ENCODE measurements at places on chromosomes 7 and 10.

- no peak for DNase-seq
Observed at GRCh38 chr7:135950972-135951371, 26.2 kb downstream of the MTPN start.

GRCh38 chr7:70091362-70091761 is 493.1 kb downstream of the AUTS2 start:
- DNase-seq: peak; percentile 69

DNA sequence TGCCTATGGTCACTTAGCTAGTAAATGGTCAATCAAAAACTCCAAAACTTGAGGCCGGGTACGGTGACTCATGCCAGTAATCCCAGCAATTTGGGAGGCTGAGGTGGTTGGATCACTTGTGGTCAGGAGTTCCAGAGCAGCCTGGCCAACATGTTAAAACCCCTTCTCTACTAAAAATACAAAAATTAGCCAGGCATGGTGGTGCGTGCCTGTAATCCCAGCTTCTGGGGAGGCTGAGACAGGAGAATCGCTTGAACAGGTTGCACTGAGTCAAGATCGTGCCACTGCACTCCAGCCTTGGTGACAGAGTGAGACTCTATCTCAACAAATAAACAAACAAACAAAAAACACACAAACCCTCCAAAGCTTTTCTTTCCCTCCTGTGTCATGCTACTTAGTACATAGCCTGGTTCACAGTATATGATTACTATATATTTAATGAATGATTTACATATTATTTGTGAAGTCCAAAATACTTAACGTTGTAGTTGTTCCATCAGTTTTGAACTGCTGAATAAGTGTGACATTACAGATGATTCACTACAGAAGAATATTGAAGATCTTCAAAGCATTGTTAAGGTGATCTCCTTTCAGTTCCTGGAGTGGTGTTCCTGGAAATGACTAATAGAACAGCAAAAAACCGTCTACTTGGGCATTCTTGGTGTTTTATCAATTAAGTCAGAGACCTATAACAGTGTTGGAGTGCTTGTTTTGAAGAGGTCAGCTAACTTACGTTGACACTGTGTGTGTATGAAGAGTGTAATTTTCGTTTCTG is 72.9 kb downstream of the ADK start:
- no peak for DNase-seq

GRCh38 chr10:51203359-51203758 is 129.1 kb downstream of the PRKG1 start:
- DNase-seq: no peak

GRCh38 chr7:112266595-112267270 is 60.2 kb downstream of the ZNF277 start:
- DNase-seq: no peak

DNA sequence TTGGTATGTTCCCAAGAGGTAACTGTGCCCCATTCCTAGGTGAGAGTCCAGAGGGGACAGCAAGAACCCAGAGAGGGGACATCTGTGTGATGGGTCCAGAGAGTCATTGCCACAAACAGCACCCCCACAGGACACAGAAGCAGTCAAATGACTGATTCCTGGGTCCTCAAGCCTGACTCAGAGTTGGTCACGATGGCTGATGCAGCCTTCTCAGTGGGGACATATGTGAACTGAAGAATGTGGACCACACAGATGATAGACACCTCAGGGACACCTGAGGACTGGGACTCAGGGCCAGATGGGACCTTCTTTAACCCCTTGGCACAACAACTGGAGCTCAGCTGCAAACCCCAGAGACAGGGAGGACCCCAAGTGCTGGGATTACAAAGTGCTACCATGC is 96.5 kb downstream of the STRA8 start:
- no peak for DNase-seq

Measured in NCI-H82 (cell line).